Fibroblast of mammary gland (primary cell): ENCODE measurements at places on chromosomes 12 and 14.

- no peak for DNase-seq
Measured at GRCh38 chr12:15323480-15323879, 1.2 kb downstream of the PTPRO start.

DNA sequence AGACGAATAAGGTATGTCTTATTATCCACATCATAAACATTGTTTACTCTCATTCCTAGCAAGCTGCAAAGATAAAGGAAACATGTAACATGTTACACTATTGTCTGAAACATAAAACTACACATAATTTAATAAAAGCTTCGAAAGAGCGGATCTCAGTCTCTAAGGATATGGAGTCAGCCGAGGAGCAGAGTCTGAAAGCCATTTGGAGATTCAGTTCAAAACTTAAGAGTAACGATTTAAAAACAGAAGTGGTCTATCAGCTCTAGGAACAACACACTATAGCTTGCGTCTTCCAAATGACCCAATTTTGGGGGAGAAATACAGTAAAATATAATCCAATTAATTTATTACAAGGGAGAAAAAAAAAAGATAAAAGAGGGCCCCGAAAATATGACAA, 775 bp downstream of the NEMF start:
- no peak for DNase-seq

DNA sequence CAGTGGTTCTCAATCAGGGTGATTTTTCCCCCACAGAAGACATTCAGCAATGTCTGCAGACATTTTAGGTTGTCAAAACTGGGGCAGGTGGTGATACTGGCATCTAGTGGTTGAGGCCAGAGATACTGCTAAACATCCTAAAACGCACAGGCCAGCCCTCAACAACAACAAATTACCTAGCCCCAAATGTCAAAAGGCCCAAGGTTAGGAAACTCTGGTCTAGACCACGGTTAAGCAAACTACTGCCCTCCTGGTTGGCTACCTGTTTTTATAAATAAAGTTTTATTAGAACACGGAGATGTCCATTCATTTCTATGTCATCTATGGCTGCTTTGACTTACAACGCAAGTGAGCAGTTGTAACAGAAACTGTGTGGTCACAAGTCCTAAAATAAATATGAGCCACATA, 186.7 kb downstream of the EFCAB11 start:
- peak; percentile 70 for DNase-seq

DNA sequence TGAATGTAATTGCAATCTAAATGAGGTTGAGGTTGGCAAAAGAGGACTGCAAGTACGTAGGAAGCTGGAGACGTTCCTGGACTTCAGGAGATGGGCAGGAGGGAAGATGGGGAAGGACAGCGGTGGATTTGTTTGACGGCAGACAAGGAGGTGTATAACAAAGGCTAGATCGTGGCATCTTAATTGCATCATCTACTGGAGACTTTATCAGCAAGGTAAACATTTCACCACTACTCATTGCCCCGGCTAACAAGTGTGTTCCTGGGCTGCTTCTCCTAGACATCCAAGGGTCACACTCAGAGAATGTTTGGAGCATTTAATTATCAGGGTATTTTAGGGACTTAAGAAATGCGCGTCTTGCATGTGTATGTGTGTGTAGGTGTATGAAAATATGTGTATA, 128.5 kb downstream of the KCNK10 start:
- DNase-seq: no peak

DNA sequence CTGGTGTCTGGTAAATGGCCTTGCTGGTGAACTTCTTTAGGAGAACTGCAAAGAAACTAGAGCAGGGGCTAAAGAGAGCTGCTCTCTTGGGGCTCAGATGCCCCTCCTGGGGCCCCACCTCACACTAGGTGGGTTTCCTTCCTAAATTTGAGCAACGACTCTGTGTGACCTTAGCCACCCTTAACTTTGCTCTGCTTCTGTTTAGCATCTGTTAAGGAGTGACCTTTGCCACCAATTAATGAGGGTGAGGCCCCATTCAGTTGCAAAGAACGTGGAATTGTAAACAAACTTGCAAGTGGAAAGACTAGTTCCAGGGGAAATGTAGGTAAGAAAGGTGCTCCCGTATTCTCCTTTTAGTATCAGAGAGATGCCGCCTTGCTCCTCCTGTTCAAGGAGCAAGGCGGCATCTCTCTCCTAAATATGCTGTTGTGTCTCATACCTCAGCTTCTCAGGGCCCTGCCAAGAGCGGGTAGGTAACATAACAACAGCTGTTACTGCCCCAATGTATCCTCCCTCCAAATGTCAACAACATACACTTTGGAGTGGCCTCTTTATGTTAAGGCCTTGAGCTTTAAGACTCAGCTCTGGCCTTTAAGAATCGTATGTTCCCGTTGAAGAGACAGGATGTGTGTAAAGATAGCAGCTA, 77.6 kb upstream of the FUT8 start:
- no peak for DNase-seq

GRCh38 chr14:19878029-19878642, 3.2 kb downstream of the OR4K2 start:
- peak; percentile 24 for DNase-seq

GRCh38 chr14:92425101-92425500, 88.5 kb upstream of the RIN3 start:
- DNase-seq: peak; percentile 79

GRCh38 chr14:77024171-77024691, 4.3 kb downstream of the IRF2BPL start:
- DNase-seq: no peak

GRCh38 chr12:101799774-101800173, 31.0 kb downstream of the GNPTAB start:
- DNase-seq: no peak

- no peak for DNase-seq
Measured at GRCh38 chr12:90954921-90955320, at the start of gene CCER1. CCER1 (minus strand) TSS chr12:90955176; CDS start chr12:90954742, 434 bp downstream.

GRCh38 chr14:49982501-49982951, 89.6 kb downstream of the ARF6 start:
- DNase-seq: peak; percentile 93

- no peak for DNase-seq
Measured at GRCh38 chr12:98431089-98431488, 84.3 kb upstream of the TMPO start.

- DNase-seq: peak; percentile 24
Measured at GRCh38 chr14:65080960-65081747, 21.2 kb downstream of the MAX start.

DNA sequence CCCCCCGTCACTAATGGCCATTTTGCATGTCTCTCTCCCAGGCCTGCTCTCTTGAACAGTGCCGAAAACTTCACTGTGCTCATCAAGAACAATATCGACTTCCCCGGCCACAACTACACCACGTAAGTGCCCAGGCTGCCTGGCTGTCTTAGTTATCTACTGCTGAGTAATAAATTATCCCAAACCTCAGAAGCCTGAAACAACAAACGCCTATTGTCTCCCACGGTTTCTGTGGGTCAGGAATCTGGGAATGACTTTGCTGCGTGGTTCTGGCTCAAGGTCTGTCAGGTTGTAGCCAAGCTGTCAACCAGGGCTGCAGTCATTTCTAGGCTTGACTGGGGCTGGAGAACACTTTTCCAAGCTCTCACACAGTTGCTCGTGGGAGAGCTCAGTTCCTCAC, 32.6 kb downstream of the P2RX7 start:
- DNase-seq: no peak

DNA sequence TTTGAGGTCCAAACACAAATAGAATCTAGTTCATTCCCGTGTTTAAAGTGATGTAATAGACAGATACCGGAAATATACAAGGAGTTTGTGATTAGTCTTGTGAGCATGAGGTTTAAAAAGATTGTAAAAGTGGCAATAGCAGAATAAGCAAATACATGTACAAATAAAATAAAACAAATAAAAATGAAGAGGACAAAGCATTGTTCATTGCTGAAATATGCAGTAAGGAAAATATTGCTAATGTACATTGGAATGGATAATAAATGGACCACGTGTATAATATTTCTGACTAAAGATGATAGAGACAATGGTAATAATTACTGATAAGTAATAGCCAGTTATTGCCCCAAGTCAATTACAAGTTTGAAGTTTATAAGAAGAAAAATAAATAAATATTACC, 75.6 kb upstream of the RTL1 start:
- DNase-seq: no peak

- no peak for DNase-seq
Measured at GRCh38 chr12:116050275-116050674, 227.2 kb downstream of the MED13L start.

- no peak for DNase-seq
Measured at GRCh38 chr14:53128303-53129028, 24.7 kb downstream of the DDHD1 start.

DNA sequence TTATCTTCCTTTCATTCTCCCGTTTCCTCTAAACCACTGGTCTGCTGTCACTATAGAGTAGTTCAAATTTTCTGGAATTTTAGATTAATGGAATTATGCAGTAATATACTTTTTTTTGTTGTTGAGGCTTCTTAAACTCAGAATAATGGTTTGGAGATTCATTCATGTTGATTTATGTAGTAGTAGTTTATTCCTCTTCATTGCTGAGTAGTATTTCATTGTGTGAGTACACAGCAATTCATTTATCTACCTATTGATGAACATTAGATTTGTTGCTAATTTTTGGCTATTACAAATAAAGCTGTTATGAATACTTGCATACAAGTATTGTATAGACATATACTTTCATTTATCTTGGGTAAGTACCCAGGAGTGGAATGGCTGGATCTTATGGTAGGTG, 7.2 kb downstream of the RASSF8 start:
- DNase-seq: no peak

DNA sequence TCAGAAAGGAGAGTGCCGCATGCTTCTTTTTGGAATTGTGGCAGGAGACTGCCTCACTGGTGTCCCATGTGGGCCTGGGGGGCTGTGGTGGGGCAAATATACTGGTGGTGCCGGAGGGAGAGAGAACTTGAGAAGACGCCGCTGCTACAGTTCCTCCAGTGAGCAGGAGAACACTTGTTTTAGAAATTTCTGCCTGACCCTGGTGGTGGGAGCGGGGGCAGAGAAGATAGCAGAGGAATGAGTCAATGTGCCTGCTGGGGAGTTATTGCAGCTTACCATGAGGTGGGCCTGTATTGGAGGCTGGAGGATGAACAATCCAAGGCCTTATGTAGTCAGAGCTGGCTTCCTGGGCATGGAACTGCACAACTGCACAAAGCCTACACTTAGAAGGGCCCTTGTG, 211.8 kb downstream of the SNAPC1 start:
- peak; percentile 19 for DNase-seq

DNA sequence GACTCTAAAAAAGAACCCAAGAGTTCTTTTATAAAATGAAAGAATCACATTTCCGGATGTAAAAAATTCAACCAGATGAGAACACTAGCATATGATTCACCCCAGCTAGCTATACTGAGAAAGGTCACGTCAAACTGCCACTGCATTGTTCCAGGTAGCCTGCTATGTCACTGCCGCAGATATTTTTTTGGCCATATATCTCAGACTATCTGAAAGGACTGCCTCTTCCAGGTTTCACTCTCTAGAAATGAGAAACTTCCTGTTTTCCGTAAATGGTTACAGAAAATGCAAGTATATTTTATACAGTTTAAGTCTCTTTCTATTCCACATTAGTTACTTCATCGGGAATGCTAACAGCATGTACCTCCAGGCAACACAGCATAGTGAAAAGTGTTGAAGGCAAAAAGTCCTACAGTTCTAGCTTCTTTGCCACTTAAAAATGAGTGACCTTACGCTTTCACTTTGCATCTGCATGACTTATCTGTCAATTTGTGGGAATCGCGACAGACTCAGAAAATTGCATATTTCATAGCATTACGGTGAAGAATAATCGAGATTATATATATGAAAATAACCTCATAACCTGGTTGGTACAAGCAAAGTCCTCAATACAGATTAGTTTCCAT, 105.2 kb downstream of the MED13L start:
- no peak for DNase-seq

GRCh38 chr12:130704606-130705005, 11.5 kb downstream of the RIMBP2 start:
- no peak for DNase-seq

DNA sequence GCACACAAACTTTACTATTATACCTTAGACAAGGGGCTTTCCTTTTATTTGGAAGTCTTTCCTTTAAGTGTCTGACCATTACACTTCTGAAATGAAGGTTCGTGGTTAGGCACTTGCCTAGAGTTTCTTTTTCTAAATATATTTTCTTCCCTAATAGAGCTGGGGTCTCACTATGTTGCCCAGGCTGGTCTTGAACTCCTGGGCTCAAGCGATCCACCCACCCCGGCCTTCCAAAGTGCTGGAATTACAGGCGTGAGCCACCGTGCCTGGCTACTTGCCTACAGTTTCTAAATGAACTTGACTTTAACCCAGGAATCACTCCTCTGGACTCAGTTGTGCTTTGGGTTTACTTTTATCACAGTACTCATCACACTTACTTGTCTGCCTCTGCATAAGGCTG, 57.6 kb downstream of the PEBP1 start:
- no peak for DNase-seq

- no peak for DNase-seq
Measured at GRCh38 chr12:78095623-78096022, 264.9 kb downstream of the NAV3 start.

DNA sequence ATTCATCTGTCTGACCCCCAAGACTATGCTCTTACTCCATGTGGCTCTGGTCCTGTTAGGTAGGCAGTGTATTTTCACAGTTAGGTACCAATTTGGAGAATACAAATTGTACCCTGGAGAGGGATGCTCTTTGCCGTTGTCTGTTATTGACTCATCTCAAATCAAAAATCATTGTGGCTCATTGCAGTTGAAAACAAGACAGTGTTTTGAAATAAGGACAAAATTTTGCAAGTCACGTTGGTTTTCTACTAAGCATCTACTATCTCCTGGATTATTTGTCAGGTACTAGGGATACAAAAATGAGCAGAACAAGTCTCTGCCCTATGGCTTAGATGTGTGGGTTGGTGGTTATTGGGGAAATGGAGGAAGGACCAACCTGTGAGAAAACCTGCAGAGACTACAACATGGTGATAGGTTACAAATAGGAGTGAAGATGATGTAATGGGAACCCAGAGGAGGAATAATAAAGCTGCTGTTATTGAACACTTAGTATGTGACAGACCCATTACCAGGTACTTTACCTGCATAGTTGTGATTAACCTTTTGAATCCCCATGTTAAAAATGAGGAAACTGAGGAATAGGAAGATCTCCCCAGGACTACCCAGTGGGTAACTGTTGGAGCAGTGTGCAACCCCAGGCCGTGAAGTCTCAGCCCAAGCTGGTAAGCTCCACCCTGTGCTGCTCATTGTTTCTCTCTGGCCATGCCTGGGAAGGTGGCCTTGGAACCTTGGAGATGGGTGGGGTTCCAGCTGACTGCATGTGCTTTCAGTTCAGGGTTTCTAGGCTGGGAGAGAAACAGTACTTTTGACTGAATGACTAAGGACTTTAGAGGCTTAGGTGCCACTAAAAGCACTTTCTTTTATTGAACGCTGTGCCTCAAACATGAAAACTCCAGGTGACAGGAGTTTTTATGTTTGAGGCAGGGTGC, 72.9 kb upstream of the SRSF5 start:
- no peak for DNase-seq

GRCh38 chr12:49201595-49202295, 12.9 kb upstream of the TUBA1A start:
- peak; percentile 71 for DNase-seq

DNA sequence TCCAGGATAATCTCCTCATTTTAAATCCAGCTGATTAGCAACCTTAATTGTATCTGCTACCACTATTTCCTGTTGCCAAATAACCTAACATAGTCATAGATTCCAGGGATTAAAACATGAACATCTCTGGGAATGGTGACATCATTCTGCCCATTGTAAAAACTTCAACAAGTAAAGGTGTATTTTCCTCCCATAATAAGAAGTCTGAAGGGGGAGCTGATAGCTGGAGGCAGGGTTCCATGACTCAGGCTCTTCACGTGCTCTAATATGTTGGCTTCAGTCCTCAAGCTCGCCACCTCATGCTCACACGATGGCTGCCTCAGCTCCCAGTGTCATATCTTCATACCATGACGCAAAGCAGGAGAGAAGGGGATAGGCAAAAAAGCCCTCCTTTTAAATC, 172.0 kb upstream of the VASH1 start:
- DNase-seq: no peak
